ENCODE measurements at places on chromosomes 1 and 21. TPM values are rescaled to one million over a fixed set of nuclear protein-coding genes. Genes with fewer than 3 reads are reported as not detected.

ELF3 gene
- total RNA-seq: 0.40 TPM

GRCh38 chr1:235960809-235961208 lies 94.1 kb upstream of the LYST start:
- no peak for DNase-seq

- DNase-seq: no peak
Observed at GRCh38 chr1:174491606-174492005, 43.8 kb downstream of the GPR52 start.

DNA sequence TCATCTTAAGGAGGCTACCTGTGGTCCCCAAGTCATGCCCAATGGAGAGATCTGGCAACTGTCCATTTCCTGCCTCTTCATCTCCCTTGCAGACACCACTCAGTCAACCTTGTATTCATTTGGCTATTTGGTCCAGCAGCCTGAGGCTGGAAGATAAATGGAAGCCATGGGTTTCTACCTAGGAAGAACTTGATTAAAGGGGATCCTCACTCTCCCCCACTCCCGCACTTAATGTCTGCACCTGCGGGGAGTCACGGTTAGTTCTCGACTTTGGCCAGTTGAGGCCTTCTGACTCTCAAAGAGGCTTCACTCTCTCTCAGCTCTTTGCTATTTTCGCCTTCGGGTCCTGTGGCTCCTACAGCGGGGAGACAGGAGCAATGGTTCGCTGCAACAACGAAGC lies 8.4 kb upstream of the ATXN7L2 start:
- DNase-seq: no peak

DNA sequence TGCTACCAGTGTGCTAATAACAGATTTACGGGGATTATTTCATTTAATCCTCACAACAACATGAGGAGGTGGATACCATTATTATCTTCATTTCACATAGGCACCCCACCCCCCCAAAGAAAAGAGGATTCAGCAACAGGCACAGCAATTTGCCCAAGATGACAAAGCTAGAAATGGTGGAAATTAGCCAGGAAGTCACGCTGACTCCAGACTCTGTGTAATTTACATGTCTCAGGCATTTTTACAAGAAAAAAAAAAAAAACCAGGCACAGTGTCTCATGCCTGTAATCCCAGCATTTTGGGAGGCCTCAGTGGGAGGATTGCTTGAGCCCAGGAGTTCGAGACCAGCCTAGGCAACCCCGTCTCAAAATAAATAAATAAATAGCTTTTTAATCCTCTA lies 37.5 kb upstream of the PRDM2 start:
- DNase-seq: no peak

DNA sequence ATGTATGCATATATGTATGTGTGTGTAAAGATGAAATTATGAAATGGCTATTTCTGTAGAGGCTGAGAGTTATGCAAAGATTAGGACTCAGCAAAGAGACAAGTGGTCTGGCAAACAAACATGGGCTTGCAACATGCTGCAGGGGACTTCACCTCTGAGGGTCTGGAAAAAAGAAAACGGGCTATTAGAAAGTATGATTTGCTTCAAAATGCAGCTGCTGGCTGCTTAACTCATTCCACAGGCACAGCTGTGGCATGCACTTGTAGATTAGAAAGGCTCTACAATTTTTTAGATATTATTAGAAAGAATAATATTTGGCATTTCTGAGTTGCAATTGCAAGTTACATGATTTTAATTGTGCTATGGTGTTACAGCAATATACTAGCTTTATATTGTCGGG lies 90.4 kb downstream of the ADAMTS1 start:
- no peak for DNase-seq

- DNase-seq: no peak
Observed at GRCh38 chr1:54305906-54306514, 100.2 kb downstream of the SSBP3 start.

GUCA2B gene
- total RNA-seq: not detected

GRCh38 chr1:58837886-58838285 lies 54.0 kb upstream of the JUN start:
- no peak for DNase-seq
